ENCODE measurements at places on chromosomes 4 and X.

DNA sequence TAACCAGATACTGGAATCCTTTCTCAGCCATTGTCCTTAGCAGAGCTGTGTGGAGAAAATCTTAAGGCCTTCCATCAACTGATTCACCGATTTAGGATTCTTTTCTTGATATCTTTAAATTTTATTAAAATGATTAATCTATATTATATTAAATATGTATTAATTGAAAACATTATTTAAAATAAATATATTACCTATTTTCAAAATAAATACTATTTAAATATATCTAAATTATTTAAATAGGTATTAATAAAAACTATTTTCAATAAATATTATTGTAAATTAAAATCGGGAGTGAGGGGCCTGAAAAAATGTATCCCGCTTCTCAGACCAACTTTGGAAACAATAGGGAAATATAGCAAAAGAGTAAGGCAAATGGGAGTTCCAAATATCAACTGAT, 94.0 kb upstream of the HPF1 start:
- no peak for DNase-seq

DNA sequence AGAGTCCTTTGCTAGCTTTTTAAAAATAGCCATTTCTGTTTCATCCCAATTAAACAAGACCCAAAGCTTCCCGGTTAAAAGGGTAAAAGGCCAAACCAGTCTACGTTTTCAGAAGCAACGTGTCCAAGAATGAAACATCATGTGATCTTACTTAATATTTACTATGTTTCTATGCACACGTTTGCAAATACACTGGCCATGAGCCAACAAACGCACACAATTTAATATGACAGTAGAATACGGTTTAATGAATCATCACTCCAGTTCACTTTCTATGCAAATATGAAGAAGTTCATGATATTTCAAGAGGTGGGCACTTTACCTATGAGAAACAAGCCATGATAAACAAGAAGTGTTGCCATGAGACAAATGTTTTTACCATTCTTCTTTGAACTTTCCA, 4.3 kb downstream of the NR0B1 start:
- DNase-seq = no peak

- no peak for DNase-seq
These were observed 130.8 kb upstream of the PDLIM3 start for GRCh38 chr4:185666156-185666555.

GRCh38 chr4:104205116-104205515, 289.6 kb downstream of the CXXC4 start:
- no peak for DNase-seq

GRCh38 chrX:69357317-69357716, 146.8 kb upstream of the NALF2 start:
- DNase-seq = no peak

GRCh38 chr4:53514509-53514908, 76.8 kb downstream of the LNX1 start:
- DNase-seq = no peak

GRCh38 chrX:46582325-46582724, 8.8 kb downstream of the CHST7 start:
- DNase-seq = no peak

- no peak for DNase-seq
These were observed 400.8 kb downstream of the GPM6A start for GRCh38 chr4:175411251-175411650.

GRCh38 chr4:5220028-5220427, 168.7 kb downstream of the STK32B start:
- no peak for DNase-seq

GRCh38 chr4:140255467-140255866, 101.5 kb upstream of the MAML3 start:
- DNase-seq = no peak

GRCh38 chr4:81694176-81694913, 222.6 kb upstream of the RASGEF1B start:
- DNase-seq = no peak

DNA sequence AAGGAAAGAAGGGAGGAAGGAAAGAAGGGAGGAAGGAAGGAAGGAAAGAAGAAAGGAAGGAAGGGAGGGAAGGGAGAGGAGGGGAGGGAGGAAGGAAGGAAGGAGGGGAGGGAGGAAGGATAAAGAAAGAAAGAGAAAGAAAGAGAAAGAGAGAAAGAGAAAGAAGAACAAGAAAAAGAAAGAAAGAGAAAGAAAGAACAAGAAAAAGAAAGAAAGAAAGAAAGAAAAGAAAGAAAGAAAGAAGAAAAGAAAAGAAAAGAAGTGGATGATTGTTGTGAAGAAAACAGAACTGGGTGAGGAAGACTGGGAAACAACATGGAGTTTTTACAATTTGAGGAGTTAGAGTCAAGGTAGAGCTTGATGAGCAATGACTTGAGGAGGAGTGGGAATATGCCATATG, 78.0 kb downstream of the EIF4E start:
- no peak for DNase-seq

- peak; percentile 89 for DNase-seq
These were observed 96.8 kb downstream of the PDLIM5 start for GRCh38 chr4:94548571-94548970.

DNA sequence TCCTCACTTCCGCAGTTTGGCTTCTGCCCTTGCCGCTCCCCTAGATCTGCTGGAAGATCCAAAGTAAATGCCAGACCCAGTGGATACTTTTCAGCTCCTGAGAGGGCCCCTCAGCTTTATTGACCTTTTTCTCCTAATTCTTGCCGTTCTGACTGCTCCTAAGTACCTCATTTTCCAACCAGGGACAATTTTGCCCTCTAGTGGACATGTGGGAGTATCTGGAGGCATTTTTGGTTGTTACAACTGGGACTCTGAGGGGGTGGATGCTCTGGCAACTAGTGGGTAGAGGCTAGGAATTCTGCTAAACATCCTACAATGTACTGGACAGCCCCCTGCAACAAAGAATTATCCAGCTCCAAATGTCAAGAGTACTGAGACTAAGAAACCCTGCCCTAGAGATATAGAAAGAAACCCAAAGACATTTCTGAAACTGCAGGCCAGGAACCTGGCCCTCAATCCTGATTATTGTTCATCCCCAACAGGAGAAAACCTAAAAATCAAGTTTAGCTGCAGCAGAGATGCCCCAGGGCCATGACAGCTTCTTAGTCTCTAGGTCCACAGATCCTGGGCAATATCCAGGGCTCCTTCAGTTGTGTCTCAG, 3.4 kb downstream of the TEX13B start:
- DNase-seq = no peak

GRCh38 chr4:37946503-37947179, 13.6 kb upstream of the PTTG2 start:
- DNase-seq = no peak

GRCh38 chr4:115927382-115927781, 814.0 kb upstream of the NDST4 start:
- no peak for DNase-seq

DNA sequence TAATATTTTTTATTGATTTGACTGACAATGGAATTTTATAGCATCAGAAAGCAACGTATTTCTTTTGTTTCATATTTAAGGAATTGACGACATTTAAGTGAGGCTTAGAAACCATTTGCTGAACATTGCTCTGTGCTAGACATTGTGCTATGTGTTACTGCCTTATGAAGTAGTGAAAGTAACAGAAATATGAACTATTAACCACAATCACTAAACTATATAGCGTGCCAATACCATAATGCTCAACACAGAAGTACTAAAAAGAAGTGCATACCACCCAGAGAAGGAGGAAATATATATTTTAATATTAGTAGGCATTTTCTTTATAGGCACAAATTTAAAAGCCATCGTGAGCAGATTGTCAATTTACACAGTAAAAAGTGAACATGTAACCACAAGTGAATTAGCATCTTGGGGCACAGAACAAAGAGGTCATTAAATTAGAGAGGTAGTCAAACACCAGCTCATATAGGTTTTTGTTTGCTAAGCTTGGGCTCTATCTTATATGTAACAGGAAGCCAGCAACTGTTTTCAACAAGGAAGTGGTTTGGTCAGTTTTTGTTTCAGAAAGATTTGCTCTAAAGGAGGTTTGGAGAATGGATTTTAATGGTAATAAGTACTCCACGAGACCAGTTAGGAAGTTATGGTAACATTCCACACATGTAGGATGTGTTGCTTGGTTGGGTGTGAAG, 270.7 kb downstream of the GRXCR1 start:
- no peak for DNase-seq

DNA sequence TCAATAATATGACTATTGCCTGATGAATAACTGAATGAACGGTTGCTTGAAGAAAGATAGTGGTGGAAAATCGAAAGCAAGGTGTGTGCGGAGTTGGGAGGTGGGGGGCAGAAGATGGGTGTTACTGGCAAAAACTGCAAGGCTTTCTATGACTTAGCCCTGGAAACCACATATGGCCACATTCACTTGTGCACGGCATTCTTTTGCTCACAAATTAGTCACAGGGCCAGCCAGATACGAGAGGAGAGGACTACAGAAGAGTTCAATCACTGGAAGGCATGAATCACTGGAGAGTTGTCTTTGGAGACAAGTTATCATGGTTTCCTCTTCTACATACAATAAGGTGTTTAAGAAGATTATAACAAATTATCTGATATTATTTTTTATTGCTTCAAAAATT, 626.5 kb upstream of the CPEB2 start:
- DNase-seq = peak; percentile 13

DNA sequence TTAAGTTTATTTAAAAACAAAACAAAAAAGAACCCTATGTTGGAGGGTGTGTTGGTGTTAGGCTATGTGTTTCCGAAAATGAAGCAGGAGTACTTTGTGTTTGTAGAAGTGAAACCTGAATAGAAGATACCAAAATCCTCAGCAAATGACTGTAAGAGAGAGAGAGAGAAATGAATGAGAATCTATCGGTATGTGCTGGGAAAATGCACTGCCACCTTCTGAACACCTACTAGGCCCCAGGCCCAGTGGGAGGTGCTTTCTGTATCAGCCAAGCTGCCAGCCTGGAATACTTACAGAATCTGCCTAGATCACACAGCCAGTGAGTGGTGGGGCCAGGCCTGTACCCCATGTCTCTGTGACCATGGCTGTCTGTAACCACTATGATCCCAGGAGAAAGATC, 14.9 kb upstream of the PIM2 start:
- DNase-seq = no peak

- DNase-seq = no peak
These were observed 130.3 kb downstream of the TBL1X start for GRCh38 chrX:9595174-9595573.

DNA sequence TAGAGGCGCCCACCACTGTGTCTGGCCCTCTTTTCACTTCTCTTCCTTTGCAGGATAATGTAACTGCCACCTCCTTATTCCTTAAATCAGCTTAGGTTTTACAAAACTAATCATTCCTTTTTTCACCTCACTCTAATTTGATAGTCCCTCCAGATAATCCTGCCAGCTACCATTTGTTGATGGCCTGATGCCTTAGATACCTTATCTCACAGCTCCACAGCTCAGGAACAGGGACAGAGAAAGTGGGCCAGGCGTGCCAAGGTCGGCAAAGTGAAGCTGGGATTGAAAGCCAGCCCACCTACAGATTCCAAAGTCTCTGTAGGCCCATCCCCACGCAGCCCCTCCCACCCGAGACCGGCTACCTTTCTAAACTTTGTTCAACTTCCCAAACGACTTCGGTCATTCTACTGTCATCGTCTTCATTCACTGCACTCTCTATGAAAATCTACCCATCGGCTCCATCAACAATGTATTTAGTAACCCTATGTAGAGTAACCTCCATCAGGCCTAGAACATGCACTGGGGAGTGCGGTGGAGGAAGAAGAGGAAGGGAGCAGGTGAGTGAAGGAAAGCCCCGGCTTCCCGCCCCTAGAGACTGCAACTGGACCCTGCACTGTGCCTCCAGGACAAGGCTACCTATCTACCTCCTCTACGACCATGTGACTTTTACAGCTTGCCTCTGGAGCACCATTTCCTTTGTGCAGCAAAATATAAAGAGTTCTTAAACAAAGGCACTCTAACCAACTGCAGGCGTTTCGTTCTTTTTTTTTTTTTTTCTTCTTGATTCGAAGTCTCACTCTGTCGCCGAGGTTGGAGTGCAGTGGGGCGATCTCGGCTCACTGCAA, 1.5 kb downstream of the CASP6 start:
- DNase-seq = no peak

DNA sequence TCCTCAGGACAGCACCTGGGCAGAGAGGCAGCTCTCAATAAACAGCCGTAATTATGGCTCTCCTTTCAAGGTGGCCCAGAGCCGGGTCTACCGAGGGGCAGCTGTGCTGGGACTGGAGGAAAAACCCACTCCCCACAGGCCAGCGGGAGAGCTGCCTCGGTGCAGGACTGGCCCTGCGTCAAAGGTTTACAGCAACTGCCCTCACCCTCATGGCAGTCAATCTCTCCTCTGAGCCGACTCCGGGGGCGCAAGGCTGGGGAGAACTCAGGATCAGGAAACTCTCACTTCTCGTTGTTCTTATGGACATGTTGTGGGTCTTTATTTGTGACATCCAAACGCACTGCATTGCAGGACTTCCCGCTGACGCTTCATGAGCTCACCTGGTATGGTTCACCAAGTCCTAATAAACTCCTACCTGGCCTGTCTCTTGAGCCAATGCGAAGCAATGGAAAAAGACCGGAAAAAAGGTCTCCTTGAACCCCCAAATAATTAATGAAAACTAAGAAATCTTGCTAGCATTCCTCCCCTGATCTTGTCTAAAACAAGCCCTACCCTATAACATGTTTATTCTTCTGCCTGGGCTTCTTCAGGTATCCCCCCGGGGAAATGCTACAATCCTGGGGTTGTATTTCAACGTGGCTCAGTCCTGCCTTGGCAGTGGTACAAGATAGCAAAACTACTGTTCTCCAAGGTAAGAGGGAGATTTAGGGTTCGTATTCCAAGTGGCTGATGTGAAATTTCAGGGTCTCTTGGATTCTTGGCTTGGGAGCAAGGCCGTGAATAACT, 50.1 kb upstream of the CDKN2AIP start:
- DNase-seq = no peak

DNA sequence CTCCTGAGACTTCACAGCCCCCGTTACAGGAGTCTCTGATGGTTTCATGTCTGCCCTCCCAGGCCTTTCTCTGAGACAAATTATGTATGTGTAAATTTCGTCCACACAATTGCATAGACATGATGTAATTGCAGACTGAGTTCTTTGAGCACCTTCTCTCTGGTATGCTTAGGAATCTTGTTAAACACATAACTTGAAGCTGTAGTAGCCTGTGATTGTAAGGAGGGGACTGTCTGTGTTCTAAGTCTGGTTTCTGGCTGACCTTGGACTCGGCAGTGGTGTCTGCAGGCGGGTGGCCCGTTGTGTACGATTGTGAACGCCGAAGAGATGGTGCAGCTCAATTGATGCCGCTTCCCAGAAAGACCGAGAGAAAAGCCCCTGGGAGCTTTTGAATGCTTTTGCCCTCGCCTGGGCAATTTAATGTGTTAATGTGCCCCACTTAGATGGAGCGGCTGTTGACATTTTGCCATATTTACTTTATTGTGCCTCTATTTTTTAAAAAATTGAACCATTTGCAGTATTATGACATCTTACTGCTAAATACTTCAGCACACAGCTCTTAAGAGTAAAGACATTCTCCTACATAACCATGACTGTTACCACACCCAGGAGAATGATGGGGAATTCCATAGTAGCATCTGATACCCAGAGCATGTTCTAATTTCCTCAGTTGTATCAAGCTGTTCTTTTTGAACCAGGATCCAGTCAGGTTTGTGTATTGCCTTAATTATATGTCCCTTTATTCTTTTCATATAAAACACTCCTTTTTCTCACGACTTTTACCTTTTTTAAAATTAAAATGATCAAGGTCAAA, 58.4 kb upstream of the TADA2B start:
- DNase-seq = no peak
